ENCODE measurements at places on chromosomes 6 and 20.

DNA sequence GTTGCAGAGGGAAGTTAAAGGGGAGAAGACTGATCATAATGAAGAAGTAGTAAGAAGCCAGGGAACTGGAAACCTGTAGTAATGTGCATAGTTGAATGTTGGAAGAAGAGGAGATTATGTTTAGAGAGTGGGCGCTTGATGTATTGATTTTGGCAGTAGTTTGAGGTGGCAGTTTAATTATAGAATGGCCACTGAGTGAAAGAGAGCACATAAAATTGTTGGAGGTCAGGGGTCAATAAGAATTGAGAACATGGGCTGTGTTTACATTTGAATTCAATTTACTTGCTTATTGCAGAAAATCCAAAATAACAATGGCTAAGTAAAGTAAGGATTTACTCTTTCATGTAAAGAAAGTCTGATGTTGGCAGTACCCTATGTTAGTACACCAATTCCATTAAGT, 15.7 kb downstream of the VTA1 start:
- DNase-seq: no peak

- no peak for DNase-seq
Measured at GRCh38 chr20:46356195-46357029, 48.1 kb upstream of the CDH22 start.

DNA sequence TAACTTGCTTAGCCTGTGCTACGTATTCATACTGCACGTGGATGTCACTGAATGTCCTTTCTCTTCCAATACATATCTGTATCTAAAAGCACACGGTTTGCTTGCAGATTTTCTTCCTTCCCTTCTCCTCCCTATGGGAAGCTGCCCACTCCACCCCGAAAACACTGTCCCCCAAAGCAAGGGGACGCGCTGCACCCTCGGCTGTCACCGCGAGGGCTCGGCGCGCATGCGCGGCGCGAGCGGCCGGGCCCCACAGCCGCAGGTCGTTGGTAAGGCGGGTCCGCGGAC, 659 bp downstream of the TMX4 start:
- DNase-seq: peak; percentile 29

GRCh38 chr6:118558464-118559217, 10.5 kb downstream of the PLN start:
- no peak for DNase-seq

DNA sequence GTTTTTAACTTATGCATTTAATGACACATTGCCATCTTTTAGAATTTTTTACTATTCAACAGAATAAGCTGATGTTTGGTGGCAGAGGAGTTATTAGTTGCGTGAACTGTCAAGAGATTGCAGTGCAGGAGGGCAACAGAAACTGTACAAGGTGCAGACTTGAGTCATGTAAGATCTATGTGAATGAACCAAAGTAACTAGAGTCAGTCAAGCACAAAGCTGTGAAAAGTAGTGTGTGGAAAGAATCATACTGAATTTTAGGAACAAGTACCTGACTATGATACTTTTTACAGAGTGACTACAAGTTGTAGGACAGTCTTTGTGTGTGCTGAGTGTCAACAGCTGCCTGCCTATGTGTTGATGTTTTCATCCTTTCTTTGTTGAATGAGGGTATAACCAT, 2.7 kb upstream of the C6orf163 start:
- DNase-seq: no peak

DNA sequence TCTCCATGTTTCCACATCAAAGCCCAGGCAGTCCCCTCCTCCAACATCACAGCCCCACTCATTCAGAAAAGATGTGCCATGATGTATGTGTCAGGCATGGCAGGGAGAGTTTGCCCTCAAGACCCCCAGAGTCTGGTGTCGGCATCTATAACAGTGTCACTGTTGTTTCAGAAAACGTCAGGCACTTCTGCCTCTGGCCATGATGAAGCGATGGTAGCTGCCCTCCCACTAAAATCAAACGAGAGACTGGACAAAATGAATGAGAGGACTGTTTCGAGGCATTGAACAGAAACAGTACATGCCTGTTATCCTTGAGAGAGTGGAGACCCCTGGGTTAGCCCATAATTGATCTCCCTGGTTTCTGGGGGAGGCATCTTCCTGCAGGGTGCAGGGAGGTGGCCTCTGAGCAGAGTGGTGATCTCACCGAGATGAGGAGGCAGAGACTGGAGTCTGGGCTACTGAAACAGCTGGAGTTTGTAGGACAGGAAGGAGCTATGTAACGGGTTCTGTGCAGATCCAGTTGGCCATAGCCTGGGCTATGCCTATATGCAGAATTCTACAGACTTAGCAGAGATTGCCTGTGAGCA, 144.5 kb downstream of the SYCP2 start:
- no peak for DNase-seq

- no peak for DNase-seq
Measured at GRCh38 chr20:11719153-11719552, 198.5 kb upstream of the BTBD3 start.

DNA sequence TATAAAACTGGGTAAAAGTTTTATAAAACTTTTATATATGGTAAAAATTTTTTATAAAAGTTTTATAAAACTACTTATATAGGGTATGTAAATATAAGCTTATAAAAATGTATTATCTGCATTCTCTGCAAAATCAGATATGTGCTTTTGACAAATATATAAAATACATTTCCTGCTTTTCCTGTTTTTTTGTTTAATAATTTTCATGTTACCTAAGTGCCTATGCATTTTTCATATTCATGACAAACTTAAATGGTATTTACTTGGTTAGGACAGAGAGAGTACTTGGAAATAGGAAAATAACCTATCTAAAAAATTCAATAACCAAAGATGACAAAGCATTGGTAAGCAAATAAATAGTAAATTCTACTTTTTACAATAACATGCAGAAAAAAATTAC, 41.2 kb downstream of the ADGRG6 start:
- no peak for DNase-seq

DNA sequence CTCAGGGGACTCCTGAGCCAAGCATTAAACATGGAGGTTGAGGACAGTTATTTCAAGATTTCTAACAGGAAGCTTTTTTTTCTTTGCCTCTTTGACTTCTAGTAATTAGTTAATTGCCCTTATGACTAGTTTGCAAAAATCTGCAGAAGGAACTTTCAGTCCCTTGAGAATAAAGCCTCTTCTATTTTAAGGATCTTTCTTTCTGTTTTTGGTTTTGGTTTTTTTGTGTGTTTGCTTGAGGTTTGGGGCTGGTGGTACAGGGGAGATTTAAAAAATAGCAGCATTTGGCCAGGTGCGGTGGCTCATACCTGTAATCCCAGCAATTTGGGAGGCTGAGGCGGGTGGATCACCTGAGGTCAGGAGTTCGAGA, 259.3 kb downstream of the BMP7 start:
- DNase-seq: no peak

- peak; percentile 74 for DNase-seq
Measured at GRCh38 chr6:2999618-3000557, at the start of gene NQO2. Gene NQO2, plus strand, starts transcription at chr6:2999894. Its CDS starts 6,659 bp downstream, at chr6:3006553.

- DNase-seq: no peak
Measured at GRCh38 chr6:139872665-139873064, 498.2 kb upstream of the CITED2 start.

GRCh38 chr6:26223228-26223627, 136.0 kb downstream of the HFE start:
- no peak for DNase-seq

DNA sequence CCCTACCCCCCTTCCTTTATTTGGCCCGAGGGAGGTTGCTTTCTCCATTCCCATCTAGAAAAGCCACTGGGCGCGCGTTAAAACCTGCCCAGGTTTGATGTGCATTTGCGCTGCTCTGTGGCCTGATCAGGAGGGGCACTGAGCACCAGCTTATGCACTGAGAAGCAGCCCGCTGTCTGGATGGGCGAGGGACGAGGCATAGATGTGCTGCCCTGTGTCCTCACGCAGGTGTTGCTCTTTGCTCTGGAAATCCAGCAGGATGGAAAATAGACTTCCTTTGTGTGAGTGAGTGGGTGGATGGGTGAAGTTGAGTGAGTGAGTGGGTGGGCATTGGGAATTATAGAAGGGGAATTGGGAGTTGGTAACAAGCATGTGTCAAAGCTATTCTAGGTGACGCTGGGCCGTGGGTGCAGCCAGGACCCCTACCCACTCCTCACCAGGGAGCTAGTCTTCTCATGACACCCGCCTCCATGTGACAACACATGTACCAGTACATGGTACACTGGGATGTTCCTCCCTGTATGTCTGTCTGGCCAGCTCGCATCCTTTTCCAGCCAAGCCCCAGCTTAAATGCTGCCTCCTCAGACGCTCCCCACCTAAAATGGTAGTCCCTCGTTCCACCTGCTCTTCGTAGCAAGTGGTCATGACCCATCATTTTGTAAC, 162.6 kb downstream of the DTNBP1 start:
- no peak for DNase-seq

DNA sequence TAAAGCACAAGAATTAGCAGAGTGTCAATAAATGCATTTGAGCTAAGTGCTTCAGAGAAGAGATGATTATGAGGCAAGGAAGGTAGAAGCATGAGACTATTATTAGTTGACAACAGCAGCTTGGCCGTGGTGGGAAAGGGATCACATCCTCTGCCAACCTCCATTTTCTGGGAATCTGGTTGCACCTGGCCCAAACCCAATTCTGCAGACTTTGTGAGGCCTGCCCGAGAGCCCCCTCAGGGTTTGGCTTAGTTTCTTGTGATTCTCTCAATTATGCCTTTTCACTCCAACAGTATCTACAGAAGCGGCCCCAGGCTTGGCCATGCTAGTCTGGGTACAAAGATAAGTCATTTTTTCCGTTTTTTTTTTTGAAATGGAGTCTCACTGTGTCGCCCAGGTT, 111.0 kb upstream of the B3GAT2 start:
- no peak for DNase-seq

- no peak for DNase-seq
Measured at GRCh38 chr6:46969206-46969605, 47.5 kb upstream of the ADGRF5 start.

- DNase-seq: no peak
Measured at GRCh38 chr20:8489094-8489883, 357.2 kb downstream of the PLCB1 start.

GRCh38 chr20:40949346-40949745, 79.3 kb upstream of the TOP1 start:
- no peak for DNase-seq

- DNase-seq: no peak
Measured at GRCh38 chr6:157294654-157295053, 28.7 kb downstream of the TMEM242 start.

GRCh38 chr20:21302664-21303060, 469 bp upstream of the XRN2 start:
- no peak for DNase-seq

GRCh38 chr6:111920578-111920977, 47.3 kb upstream of the FYN start:
- no peak for DNase-seq

- DNase-seq: no peak
Measured at GRCh38 chr6:110341663-110342596, 16.2 kb downstream of the METTL24 start.

- no peak for DNase-seq
Measured at GRCh38 chr6:99324996-99325395, 24.5 kb downstream of the FAXC start.

DNA sequence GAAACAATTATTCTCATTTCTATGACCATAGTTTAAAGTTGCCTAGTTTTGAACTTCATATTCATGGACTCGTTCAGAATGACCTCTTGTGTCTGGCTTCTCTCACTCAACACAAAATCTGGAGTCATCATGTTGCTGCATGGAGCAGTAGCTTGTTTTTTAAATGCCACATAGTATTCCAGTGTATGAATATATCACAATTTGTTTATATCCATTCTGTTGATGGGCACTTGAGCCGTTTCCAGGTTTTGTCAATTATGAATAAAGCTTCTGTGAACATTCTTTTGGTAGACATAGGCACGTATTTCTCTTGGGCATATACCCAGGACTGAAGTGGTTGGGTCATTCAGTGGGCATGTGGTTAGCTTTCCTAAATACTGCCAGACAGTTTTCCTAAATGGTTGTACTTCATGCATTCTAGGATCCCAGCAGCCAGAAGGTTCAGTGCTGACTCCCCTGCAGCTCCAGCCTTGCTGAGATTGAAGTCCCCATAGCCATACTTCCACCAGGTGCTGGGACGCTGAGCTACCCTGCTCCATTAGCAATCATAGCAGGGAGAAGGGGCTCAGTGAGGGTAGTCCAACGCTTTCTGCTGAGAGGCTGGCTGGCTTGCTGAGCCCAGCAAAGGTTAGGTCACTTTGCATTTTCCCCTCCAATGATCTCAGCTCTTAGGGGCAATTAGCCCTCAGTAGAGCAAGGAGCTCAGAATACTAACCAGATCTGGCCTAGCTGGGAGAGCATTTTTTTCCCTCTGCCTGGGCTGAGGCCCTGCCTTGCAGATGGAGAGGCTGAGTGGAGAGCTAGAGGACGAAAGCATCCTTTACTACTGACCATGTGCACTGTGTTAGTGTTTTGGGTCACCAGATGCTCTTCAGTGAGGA, 35.7 kb upstream of the CTNNBL1 start:
- no peak for DNase-seq

DNA sequence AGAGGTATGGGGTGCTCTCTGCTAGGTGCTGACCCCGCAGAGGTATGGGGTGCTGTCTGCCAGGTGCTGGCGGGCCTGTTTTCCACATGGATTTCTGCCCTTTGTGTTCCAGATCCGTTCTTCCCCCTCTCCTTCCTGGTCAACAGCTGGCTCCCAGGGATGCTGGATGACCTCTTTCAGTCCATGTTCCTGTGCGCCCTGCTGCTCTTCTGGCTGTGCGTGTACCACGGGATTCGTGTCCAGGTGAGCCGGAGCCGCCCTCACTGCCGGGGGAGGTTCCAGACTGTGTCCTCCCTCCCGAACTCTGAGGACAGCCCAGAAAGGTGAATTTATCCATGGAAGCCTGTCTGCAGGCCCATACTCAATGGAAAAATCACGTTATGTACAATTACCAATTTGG, 36.3 kb downstream of the DYNLT1 start:
- no peak for DNase-seq

DNA sequence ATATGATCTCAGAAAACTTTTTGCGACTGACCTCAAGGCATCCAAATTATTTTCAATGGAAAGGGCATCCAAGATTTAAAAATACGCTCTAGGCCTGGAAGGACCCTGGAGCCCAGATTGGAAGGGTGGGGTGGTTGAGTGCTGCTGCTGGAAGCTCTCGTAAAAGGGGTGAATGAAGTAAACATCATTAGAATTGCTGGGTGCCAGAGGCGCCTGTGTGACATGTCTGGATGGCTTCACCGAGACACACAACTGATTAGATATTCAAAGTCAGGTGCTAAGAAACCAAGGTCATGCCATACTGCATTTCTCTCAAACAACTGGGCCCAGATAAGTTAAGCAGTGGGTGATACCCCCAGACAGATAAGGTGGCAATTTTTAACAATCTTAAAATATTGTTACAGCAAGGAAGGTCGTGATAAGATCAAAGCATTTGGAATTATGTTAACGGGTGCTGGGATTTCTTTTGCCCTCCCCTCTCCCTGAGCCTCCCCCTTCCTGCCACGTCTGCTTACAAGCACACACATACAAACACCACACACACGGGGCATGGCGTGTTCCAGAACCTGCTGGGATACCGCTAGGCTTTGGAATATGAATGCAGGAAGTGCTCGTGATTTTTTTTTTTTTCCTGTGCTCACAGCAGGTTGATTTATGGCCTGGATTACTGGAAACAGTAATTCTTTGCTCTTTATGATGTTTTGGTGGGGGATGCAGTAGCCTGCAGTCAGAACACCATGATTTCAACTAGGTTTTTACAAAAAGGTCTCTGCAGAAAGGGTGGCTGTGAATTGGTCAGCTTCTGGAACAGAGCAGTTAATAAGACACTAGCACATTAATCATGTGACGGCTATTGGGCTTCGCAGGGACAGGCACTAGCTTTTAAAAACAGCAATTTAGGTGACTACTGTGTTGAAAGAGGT, 551.2 kb downstream of the QKI start:
- DNase-seq: no peak
